ENCODE measurements at places on chromosomes 2 and 18. TPM values are rescaled to one million over a fixed set of nuclear protein-coding genes. Genes with fewer than 3 reads are reported as not detected.
A peak's percentile ranks its signal among the peaks of the same experiment; 100 is the strongest.

- DNase-seq: no peak
Measured at GRCh38 chr18:21897811-21898210, 157.2 kb downstream of the MIB1 start.

- no peak for DNase-seq
Measured at GRCh38 chr2:42368817-42369531, 8.0 kb upstream of the COX7A2L start.

DNA sequence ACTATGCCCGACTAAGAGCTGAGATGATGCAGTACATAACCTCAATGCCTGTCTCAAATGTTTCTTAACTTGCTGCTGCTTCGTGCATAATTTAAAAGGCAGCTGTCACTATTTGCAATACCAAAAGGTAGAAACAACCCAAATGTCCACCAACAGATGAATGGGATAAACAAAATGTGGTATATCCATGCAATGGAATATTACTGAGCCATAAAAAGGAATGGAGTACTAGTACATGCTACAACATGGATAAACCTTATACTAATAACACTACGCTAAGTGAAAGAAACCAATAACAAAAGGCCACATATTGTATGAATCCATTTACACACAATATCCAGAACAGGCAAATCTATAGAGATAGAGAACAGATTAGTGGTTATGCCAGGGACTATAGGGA lies 13.0 kb upstream of the DGKD start:
- DNase-seq: no peak

Gene TMEM169
- total RNA-seq: 1.9 TPM

Gene SMYD1
- not detected for total RNA-seq

DNA sequence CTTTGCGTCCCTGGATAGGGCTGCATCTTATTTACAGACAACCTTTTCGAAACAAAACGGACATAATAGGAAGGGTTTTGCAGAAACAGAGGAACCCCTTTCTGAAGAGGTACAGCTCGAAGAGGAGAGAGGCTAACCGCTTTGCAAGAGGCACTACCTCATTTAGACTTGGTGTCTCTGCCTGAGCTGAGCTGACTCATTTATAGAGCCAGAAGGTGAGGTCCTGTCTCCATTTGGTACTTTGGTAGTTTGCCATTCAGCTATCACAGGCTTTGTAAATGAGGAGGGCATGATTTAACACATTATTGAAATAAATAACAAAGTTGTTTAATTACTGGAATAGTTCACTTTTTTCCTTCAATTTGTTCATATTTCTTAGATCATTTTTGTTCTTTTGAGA lies 2.2 kb upstream of the NXPH2 start:
- DNase-seq: no peak

DNA sequence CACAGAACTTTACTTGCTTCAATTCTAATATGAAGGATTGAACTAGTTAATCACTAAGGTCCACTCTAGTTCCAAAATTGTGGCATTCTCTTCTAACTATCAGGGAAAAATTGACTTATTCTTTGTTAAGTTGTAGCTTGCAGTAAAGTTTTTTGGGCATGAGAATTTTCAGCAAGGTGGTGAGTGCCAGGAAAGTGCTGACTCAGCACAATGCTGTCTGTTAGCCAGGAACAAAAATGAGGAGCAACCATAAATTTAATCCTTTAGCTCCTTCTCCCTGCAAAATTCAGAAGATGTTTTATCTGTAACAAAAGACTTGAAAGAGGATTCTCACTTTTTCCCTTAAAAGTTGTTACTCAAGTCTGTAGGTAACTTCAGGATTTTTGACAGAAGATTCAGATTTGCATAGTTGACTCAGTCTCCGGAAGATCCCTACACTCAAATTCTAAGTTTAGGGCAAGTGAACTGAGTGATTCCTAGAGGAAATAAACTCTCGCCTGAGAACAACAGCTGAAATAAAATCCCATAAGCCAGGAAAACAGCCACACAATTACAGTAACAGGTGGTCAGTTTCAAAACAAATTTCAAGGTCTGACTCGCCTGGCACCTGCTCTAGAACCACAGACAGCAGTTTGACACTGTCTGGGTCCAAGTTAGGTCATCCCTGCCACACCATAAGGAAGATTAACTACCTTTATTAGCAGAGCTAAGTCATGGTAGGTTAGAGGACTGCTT lies 20.2 kb upstream of the DARS1 start:
- DNase-seq: no peak

Gene FAM124B
- total RNA-seq: 0.78 TPM

DNA sequence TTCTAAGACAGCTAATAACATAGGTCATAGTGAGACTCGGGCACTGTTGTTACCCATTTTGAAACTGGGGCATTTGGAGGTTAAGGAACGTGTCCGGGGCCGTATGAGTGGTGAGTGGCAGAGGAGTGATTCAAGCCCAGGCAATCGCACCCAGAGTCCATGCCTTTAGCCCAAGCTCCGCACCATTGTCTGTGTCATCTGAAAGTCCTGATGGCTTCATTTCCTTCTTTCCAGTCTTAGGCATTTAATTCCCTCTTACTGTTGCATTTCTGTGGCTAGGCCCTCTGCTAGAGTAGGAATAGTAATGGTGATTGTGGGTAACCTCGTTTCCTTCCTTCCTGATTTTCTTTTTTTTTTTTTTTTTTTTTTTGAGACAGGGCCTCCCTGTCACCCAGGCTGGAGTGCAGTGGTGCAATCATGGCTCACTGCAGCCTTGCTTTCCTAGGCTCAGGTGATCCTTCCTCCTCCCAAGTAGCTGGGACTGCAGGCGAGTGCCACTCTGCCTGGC lies 49.8 kb upstream of the ASB1 start:
- no peak for DNase-seq

- no peak for DNase-seq
Measured at GRCh38 chr2:120978359-120979050, 242.8 kb downstream of the GLI2 start.

- no peak for DNase-seq
Measured at GRCh38 chr2:60966507-60967405, 50.8 kb upstream of the PEX13 start.

DNA sequence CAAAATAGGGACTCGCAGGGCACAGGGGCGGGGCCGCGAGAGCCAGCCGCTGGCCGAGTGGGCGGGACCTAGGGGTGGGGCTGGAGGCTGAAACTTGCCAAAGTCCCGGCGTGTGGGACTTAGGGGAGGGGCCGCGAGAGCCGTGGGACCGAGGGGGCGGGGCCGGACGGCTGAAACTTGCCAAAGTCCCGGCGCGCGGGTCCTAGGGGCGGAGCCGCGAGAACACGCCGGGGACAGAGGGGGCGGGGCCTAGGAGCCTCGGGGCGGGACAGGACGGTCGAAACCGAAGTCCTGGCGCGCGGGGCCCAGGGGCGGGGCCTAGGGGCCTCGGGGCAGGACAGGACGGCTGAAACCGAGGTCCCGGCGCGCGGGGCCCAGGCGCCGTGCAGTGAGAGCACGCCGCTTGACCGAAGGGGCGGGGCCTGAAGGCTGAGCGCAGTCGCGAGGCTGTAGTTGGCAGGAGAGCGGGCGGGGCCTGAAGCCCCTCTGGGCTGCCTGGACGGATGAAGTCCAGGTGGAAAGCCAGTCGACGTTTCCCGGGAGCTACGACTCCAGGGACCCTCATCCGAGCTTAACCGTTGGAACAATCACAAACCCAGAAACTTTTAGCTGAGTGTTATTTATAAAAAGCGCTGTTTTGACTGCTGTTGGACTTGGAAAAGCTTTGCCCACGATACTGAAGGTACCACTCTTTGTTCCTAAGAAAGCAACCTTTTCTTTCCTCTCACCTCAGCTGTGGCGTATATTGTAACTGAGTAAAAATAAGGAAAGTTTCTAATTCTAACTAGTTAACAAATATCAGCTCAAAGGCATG lies 475 bp upstream of the BARD1 start:
- peak; percentile 100 for DNase-seq

GRCh38 chr2:215754546-215754945 lies 258.8 kb downstream of the MREG start:
- no peak for DNase-seq

Gene RNASEH1
- total RNA-seq: 47.2 TPM

Gene CD8A
- total RNA-seq: 85.0 TPM

Gene CCDC88A
- total RNA-seq: 15.1 TPM

Gene SOWAHC
- 0.14 TPM for total RNA-seq

DNA sequence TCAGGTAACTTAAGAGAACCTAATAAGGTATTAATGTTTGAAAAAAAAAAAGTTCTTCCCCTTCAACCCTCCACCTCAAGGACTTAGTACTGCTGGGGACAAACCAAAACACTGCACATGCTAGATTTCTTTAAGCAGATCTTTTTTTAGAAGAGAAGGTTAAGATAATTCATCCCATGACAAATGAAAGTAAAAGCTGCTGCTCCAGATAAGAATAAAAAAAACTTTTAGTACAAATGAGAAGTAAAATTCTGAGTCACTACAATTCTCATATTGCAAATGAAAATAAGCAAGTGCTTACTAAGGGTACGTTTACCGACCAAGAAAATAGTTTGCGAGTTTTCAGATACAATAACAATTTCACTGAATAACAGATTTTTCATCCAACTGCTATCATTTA lies 8.9 kb downstream of the STAM2 start:
- DNase-seq: no peak

Gene CCDC68
- total RNA-seq: not detected

DNA sequence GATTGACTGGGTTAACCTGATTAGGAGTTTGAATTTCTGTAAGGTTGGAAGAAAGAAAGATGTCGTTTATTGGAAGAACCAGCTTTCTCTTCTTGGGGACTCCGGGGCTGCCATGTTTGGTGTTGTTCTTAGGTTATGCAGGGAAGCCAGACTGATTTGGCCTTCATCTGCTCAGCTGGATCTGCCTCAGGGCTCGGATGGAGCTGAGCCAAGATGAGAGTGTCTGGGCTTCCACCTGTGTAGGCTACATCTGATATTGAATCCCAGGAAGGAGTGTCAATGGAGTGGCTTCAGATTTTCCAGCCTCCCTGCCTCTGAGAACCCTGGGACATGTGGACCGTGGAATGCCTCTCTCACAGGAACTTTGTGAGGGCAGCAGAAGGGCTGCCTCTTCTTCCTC lies 126.1 kb downstream of the WDSUB1 start:
- no peak for DNase-seq

DNA sequence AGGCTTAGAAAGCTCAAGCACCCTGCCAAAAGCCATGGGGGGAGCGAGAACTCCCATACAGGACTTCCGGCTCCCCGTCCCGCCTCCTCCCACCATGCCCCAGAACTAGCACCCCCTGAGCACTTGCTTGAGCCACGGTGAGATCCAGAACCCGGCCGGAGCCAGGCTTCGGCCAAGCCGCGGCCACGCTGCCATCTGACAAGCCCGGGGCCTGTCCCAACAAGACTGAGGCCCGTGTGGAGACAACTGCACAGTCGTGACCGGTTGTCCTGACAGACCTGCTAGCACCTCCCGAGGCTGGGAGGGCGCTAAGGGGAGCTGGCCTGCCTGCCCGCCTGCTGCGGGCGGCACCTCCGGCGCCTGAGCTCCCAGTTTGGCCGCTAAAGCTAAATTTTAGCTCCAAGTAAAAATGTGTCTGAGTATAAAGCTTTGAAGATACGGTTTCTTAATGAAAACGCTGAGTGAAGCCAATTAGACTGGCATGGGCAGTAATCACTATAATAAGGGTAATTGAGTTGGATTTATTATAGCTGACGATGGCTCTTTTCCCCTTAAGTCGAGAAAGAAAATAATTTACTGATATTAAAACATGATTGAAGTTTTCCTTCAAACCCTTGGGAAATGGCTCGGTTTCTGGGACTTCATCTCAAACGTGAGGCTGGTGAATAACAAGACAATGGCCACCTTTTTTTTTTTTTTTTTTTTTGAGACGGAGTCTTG lies 78.3 kb upstream of the ODC1 start:
- DNase-seq: no peak

- no peak for DNase-seq
Measured at GRCh38 chr2:178677599-178677998, 129.6 kb downstream of the TTN start.

Gene ALPI
- total RNA-seq: not detected

GRCh38 chr2:38128653-38129052 lies 52.7 kb upstream of the CYP1B1 start:
- DNase-seq: no peak

Gene IL37
- not detected for total RNA-seq

- DNase-seq: no peak
Measured at GRCh38 chr2:112718863-112719370, 1.9 kb upstream of the NT5DC4 start.

- DNase-seq: no peak
Measured at GRCh38 chr2:189819297-189819704, 35.1 kb downstream of the PMS1 start.

- no peak for DNase-seq
Measured at GRCh38 chr2:182587831-182588230, 128.2 kb upstream of the DNAJC10 start.

- no peak for DNase-seq
Measured at GRCh38 chr18:75160364-75160763, 48.6 kb downstream of the PTGR3 start.

Gene DTNB
- 5.3 TPM for total RNA-seq

Gene SLC11A1
- 0.11 TPM for total RNA-seq

DNA sequence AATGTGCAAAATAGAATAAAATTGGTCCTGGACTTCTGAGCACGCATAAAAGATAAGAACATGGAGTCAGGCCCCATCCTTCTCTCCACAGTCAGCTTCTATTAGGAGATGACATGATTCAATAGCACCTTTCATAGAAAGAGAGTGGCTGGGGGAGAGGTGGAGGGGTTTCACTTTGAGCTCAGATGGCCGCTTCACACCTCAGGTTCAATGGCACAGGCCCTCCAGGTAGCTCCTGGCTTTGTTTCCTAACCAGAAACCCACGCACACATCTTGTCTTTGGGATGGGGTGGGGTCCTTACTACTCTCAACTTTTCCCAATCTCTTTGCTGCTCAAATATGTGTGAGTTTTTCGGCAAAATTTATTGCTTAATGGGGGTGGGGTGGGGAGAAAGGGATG lies 332.3 kb downstream of the CLIP4 start:
- no peak for DNase-seq

Data from natural killer cell treated with Interleukin-12 subunit alpha and Interleukin-12 subunit beta and Interleukin-15 and Interleukin-18, amount 100 ng/mL, for 72 hours (primary cell).